ENCODE measurements at places on chromosomes 7 and 10.

GRCh38 chr7:26910221-26910620 is 45.8 kb upstream of the SKAP2 start:
- DNase-seq, result no peak

DNA sequence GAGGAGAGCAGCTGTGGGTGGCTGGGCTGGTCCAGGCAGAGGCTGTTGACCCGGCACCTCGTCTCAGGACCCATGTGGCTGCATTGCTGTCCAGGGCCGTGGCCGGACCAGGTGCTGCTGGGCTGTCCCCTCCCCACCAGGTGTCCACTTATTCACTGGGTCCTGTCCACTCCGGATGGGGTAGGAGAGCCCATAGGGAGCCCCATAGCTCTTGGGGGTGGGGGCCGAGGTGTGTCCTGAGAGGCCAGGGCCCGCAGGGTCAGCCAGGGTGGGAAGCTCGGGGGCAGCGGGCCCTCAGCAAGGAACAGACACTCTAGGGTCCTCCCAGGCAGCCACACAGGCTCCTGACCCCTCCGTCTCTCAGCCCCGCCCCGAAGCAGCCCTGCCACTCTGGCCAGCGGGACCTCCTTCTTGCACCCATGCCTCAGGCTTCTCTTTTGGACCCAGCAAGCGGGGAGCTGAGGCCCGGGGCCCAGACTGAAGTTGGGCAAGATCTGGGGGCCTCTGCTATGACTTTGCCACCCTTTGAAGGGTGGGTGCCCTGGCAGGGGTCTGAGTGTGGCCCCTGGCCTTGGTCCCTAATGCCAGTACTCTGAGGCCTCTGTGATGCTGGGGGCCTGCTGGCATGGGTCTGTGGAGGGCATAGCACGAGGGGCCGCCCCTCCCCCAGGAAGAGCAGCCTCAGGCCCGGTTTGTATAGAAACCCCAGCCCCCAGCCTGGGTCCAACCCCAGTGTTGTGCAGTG is 86.4 kb downstream of the NKX6-2 start:
- DNase-seq, result no peak

- no peak for DNase-seq
These were observed 71.0 kb upstream of the SH2B2 start for GRCh38 chr7:102215711-102216110.

GRCh38 chr10:71088054-71088453 is 124.3 kb upstream of the UNC5B start:
- DNase-seq, result peak; percentile 21

GRCh38 chr10:66782776-66783175 is 143.1 kb upstream of the LRRTM3 start:
- no peak for DNase-seq

- no peak for DNase-seq
These were observed 5.2 kb downstream of the PHYHIPL start for GRCh38 chr10:59181668-59182067.

GRCh38 chr10:10038348-10038747 is 979.3 kb upstream of the CELF2 start:
- no peak for DNase-seq

GRCh38 chr10:49237985-49238384 is 49.8 kb upstream of the TMEM273 start:
- no peak for DNase-seq

- no peak for DNase-seq
These were observed 182.3 kb downstream of the SNX13 start for GRCh38 chr7:17758008-17758407.

DNA sequence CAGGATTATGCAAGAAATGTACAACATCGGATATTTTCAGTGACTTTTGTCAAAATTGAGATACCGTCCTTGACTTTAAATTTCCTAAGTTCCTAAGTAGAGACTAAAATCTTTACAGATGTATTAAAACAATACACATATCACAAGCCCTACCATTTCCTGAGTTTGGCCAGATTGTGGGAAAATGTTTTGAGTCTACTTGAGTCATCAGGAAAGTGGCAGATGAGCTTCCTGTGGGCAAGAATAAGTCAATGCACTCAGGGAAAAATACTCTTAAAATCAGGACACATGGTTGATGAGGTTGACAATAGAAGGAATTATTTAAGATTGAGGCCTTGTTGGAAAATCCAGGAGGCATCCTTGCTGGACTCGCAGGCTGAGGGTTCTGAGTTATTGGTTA is 162.5 kb downstream of the SNX10 start:
- no peak for DNase-seq

- DNase-seq, result no peak
These were observed 1.6 kb downstream of the EMX2 start for GRCh38 chr10:117544004-117544701.

DNA sequence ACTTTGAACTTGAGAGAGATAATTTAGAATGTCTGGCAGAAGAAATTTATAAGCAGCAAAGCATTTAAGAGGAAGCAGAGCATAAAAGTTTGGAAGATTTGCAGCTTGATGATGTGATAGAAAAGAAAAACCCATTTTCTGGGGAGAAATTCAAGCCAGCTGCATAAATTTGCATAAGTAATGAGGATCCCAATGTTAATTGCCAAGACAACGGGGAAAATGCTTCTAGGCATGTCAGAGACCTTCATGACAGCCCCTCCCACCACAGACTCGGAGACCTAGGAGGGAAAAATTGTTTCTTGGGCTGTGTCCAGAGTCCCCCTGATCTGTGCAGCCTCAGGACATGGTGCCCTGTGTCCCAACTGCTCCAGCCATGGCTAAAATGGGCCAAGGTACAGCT is 263.6 kb upstream of the POT1 start:
- no peak for DNase-seq

GRCh38 chr7:143503261-143503660 is 25.6 kb downstream of the TAS2R41 start:
- no peak for DNase-seq

DNA sequence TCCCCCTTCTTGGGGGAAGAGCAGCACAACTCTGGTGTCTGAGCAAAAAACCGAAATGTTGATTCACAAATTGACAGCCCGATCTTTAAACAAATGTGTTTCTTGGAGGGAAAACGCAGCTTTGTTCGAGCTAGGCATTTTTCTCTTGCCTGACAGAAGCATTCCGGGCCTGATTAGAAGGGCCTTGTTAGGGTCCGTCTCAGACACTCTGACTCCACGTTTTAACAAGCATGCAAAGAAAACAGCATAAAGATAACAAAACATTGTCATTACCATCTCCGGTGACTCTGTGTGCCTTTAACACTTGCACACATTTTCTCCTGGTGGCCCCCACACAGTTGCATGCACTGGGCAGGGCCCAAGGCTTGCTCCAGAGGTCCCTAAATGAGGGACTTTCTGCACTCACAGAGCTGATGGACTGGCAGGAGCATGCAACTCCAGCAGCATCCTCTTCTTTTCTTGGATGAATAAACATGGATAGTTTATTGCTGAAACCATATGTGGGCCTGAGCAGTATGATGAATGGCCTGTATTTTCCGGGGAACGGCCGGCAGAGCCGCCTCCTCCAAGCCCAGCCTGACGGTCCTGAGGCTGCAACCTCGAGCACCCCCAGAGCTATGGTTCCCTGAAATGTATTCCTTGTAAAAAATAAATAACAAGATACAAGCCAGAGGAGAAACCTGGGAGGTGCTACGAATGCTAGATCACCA is 50.9 kb downstream of the EBF3 start:
- no peak for DNase-seq

DNA sequence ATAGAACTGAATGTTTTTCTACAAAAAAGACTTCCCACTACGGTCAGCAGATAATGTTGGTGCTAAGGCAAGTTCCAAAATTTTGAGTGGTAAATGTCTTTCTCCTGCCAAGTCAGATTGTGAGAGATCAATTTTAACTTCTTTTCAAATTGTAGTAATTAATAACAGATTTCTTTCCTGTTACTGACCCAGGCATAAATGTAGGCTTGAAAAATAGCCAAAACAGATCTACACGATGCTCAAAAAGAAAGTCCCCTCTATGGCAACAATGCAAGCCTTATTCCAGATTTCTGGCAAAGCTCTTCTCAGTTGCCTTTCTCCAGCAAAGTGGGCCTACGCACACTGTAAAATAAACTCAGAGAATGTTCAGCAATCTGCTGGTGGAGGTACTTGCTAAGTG is 641.0 kb upstream of the NRP1 start:
- no peak for DNase-seq

DNA sequence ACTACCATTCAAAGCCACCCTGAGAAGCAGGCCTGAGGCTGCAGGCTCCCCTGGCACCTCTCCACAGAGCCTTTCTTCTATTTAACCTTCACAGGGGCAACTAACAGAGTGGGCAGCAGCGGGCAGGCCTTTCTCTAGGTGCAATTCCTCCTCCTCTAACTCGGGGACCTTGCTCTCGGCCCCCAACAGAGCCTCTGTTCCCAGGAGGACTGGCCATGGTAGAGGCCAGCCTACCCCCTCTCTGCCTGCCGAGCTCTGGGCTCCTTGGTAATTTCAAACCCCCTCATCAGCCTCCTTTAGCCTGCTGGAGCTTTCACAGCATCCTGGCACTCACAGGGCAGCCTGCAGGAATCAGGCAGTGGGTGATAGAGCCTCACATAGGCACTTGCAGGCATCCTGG is 920.8 kb upstream of the ZNF722 start:
- DNase-seq, result no peak

DNA sequence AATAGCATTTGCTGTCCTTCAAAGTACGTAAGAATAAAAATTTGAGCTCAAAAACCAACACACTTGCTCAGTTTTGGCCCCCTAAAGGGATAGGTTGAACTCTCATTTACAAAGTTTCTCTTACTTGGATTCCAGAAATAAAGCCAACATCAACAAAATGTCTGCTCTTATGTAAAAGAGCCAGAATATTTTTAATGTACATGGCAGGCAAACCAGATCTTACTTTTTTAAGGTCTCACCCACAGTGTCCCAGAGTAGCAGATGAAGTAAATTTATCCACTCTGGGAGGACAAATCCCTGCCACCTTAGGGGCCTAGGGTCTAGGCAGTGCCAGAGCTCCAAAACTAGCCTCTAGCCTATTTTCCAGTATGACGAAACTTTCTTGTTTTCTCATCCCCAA is 159.6 kb downstream of the SKAP2 start:
- DNase-seq, result no peak

DNA sequence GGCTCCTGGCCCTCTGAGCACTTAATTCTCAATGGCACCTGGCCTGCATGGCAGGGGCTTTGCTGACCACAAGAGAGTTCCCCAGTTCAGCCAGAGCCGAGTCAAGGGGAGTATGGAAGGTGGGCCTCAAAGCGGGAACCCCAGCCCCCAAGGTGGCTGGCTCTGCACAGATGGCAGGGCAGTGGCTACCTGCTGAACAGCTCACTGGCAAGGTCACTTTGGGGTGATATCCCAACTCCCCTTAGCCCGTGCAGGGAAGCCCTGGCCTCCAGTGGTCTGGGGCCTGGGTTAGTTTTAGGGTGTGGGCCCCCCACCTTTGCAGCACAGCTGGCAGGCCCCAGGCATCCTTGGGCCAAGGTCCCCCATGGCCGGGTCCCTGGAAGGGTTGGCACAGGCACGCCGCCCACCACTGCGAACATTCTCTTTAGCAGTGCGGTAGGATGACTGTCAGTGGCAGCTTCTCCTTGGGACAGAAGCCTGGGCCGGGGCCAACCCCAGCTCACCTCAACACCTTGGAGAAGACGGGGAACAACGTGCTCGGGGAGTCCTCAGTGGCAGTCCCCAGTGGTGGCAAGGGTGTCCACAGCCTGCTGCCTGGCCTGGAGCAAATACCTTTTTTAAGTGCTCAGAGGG is 36.8 kb downstream of the PPIF start:
- DNase-seq, result peak; percentile 33

- no peak for DNase-seq
These were observed 32.9 kb upstream of the BHLHA15 start for GRCh38 chr7:98178321-98178720.

DNA sequence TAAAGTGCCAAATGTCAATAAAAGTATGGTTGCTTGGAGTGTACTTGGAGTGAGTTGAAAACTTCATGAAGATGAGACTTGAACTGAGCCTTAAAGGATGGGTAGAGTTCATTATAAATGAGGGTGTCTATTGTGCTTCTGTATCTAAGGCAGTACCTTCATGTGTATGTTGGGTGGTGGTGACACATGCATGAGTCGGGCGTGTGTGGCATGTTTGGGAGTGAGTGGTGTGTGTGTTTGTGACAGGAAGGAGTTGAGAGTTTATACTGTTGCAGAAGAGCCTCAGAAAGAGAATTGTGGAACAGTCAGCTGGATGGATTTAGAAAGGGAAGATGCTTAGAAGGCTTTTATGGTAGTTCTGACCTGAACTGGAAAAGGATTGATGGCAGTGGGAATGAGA is 6.0 kb upstream of the ZRANB1 start:
- no peak for DNase-seq
